ENCODE measurements at places on chromosomes 3 and 15.

DNA sequence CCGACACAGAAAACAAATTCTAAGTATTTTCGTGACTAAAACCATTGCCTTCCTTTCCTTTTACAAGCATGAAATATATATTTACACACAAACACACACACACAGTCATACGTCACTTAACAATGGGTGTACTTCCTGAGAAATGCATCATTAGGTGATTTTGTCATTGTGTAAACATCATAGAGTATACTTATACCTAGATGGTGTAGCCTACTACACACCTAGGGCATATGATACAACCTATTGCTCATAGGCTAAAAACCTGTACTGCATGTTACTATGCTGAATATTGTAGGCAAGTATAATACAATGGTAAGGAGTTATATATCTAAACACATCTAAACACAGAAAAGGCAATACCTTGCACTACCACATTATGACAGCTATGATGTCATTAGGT is 28.6 kb downstream of the COL6A5 start:
- no peak for DNase-seq

GRCh38 chr3:120561251-120562045 is 34.7 kb upstream of the NDUFB4 start:
- DNase-seq: peak; percentile 84

DNA sequence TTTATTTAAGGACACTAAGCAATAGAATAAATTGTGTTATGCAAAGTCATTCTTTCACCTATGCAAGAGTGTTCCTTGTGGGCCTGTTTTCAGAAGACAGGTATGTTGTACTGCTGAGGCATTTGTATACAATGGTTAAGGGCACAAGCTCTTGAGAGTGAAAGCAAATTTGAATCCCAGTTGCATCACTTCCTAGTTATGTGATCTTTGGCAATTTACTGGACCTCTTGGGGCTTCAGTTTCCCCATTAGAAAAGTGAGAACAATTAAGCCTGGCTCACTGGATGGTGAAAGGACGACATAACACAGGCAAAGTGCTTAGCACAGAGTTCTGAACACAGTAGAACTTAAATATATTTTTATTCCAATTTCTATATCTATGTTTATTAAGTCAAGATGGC is 117.4 kb downstream of the EFHB start:
- no peak for DNase-seq

- no peak for DNase-seq
These were observed 103.5 kb upstream of the KCNAB1 start for GRCh38 chr3:156016902-156017301.

GRCh38 chr3:115931581-115931980 is 308.3 kb downstream of the GAP43 start:
- DNase-seq: peak; percentile 7

DNA sequence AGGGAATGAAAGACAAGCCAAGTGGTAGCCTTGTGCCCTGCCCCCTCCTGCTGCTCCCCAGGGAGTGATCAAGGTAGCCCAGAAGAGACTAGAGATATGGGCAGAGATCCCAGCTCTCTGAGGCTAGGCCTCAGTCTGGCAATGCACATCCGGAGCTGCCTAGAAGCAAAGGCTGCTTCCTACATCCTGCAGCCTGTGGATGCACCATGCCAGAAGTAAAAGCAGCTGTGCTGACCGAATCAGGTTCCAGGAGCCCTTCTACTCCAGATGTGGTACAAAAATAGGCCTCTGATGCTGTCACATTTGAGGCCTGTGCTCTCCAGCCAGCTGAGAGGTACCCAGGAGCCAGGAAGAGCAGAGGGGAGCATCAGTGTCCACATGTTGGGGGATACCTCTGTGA is 16.0 kb downstream of the TRAIP start:
- peak; percentile 24 for DNase-seq

DNA sequence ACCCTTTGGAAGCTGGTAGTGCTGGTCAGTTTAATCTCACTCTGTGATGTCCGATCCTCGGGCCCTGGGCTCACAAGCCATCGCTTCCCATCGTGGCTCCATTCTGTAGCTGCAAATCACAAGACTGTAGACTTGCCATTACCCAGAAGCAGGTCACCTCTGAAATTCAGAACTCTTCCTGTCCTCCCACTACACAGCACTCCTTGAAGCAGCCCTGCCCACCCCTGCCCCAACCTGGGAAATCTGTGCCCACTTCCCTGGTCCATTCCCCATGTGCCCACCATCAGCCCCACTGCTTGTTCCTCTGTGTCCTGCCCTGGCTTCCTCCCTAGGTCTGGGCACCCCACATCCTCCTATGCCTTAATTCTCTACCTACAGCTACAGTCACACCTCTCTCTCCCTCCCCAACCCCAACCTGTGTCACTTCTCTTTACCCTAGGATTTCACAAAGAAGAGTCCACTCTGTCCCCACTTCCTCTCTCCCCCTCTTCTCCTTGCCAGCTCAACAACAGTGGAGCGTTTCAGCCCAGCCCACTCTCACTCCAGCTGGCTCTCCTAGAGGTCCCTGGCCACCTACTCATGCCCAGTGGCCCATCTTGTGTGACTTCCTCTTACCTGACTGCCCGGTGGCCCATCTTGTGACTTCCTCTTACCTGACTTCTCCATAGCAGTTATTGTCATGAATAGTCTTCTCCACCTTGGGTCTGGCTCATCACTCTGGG is 8.3 kb downstream of the ZNF710 start:
- no peak for DNase-seq

GRCh38 chr3:190361791-190362190 is 26.2 kb upstream of the CLDN16 start:
- DNase-seq: no peak

DNA sequence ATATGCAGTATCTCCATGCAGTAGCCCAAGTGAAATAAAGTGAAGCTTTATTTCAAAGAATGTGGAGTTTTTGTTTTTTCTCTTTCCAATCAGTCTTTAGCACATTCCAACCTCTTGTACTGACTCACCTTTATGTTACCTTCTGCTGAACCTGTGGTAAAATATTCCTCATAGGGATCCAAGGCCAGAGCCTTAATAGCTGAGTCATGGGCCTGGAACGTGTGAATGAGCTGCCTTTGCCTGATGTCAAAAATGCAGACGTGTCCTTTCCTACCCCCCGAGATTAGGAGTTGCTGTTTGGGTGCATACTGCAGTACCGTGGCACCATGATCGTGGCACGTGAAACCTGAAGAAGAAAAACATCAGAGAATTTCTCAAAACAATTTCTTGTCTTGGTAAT is 108.5 kb downstream of the GLDN start:
- DNase-seq: peak; percentile 55

DNA sequence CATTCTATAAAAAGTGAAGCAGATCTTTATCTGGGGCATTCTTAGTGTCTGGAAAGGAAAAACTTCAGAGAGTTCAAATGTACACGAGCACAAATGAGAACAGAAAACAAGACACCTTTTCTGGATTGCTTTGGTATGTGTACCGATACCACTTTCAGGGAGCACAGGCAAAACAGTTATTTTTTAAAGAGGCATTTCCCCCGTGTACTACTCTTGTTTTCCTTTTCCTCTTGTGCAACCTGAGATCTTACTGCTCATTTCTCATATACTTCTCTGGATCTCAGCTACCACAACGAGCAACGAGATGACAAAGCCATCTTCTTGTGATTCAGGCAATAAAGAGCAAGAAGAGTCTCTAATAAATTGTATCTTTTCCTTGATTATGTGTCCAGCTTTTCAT is 463.6 kb downstream of the SHQ1 start:
- peak; percentile 20 for DNase-seq

GRCh38 chr3:95289295-95289694 is 1226.4 kb downstream of the NSUN3 start:
- DNase-seq: peak; percentile 58

GRCh38 chr3:69659180-69659910 is 79.9 kb upstream of the MITF start:
- no peak for DNase-seq

DNA sequence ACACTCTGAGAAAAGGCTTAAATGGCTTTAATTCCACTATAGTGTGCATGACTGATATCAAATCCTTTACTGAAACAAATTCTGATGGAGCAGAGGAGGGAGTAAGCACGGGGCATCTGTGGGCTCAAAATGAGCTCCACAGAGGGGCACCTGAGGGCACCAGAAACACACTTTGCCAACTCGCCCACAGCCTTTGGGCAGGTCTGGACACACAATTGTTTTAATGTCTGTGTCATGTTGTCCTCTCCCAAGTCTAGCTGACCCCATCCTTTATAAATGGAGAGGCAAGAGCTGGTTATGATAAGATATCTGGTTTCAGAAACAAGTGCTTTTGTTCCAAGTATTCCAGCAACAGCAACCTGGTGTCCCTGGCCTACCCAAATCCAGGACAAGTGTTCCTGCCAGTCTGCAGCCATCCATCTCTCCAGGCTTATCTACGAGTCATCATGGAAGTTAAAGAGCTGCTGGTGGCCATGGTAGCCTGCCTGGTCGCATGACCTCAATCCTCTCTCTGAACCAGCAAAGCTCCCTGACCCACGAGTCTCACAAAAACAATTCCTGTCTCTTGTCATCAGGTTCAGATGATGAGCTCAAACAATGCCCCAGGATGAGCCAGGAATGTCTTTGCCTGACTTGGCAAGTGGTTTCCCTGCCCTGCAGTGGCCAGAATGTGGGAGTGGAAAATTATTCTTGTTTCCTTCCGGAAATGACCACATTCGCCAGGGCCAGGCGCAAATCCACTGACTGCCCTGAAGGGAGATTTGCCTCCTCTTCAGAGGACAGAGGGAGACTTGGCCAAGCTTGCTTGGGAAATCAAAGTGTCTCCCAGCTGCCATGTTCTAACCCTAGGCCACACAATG is 64.4 kb upstream of the TPM1 start:
- peak; percentile 28 for DNase-seq

- DNase-seq: no peak
These were observed 3.9 kb upstream of the UBL7 start for GRCh38 chr15:74464897-74465296.

GRCh38 chr3:167958141-167958540 is 137.6 kb downstream of the GOLIM4 start:
- DNase-seq: no peak

- DNase-seq: no peak
These were observed 66.6 kb downstream of the USF3 start for GRCh38 chr3:113629584-113630421.

GRCh38 chr15:84778194-84778593 is 29.8 kb downstream of the ZNF592 start:
- DNase-seq: no peak

GRCh38 chr3:45807681-45808540 is 11.6 kb upstream of the SLC6A20 start:
- peak; percentile 38 for DNase-seq

GRCh38 chr15:54099010-54099409 is 120.8 kb downstream of the UNC13C start:
- no peak for DNase-seq

DNA sequence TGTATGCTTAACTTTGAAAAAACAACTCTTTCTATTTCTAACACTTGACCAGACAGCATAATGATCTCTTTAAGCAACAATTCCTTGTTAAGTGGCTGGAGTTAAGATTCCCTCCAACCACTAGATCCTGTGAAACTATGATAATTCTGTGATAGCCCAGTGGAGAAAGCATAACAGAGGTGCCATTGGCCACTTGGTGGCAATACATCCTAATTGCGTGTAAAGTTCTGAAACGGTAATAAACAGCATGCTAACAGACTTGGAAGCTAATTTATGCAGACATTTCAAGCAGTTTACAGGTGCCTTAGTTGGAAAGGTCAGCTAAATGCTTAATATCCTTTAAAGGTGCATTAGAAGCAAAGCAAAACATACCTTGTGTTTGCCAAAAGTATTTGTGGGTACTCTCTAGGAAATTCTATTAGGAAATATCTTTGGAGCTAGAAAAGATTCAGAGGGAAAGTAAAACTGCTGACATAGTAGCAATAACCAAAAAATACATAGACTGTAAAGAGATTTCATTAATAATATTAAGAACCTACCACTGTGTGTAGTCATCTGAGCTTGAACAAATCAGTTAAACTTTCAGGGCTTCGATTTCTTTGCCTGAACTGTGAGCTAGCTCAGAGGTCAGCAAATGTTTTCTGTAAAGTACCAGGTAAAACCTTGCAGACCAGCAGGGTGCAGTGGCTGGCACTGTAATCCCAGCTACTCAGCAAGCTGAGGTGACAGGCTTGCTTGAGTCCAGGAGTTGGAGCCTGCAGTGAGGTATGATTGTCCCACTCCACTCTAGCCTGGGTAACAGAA is 19.0 kb upstream of the CSTA start:
- peak; percentile 10 for DNase-seq

DNA sequence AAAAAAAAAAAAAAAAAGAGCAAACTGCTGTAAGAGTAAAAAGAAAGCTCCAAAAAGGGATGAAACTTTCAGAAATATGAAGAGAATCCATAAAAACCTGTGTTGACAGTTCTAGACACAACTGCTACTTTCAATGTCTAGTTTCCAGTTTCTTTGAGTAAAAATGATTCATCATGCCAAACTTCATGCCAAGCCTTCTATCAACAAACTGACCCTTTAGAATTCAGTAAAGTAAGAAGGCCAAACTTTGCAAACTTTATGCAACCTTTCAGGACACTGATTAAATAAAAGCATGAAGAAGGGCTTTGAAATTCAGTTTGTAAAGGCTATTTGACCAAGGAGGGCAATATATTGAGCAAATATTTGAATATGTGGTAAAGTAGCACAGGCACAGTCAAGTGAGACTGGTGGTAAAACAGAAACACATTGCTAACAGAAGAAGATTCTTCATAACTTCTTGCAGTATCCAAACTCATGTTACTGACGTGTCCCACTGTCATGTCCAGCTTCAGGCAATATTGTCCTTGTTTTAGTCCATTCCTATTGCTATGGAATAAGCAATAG is 56.3 kb upstream of the CFAP20DC start:
- no peak for DNase-seq

- DNase-seq: peak; percentile 95
These were observed 79.0 kb downstream of the IGF1R start for GRCh38 chr15:98727115-98728040.
